ENCODE measurements at places on chromosomes 16 and 17.

DNA sequence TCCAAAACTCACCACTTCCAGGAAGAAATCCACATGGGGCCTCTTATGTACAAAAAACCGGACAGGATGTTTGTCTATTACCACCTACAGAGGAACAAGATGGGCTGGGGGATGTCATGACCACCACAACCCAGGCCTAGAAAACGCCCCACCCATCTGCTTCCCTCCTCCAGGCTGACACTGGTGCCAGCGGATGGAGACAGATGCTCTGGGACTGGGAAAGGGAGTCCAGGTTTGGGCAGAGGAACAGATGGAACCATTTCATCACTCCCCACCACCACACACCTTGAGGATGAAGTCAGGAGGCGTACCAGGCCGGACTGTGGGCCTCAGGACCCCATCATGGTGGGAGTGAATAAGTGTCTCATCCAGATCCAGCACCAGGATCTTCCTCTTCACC lies 4.5 kb upstream of the GABARAP start:
- no peak for DNase-seq

GRCh38 chr16:8905795-8906591 lies 23.8 kb downstream of the LITAFD start:
- DNase-seq, result no peak

DNA sequence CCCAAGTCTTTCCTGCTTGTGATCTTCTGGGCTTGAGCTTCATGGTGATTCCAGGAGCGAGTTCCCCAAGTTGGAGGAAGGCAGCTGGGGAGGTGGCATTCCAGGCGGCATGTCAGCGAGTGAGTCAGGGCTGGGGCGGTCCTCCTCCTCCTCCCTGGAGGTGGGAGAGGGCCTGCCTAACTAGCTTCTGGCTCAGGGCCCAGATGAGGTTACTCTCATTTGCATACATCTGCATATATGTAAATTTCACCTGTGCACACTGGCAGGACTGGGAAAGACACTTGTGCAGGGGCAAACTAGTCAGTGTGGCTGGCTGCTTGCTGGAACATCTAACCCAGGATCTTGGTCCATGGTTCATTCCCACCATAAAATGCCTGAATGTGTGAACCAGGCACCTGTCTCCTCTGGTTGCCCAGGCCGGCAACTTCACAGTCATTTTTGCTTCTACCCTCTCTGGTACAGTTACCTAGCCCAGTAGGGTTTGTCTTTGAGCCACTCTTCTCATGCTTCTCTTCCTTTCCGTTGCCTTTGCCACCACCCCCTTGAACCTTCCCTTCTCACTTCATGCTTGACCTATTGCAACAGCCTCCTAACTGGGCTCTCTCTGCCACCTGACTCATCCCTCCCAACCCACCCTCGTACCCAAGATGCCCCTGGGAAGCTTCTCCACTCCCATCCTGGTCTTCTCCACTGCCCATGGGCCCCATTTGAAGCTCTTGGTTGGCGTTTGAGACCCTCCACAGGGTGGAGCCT lies 9.6 kb upstream of the DLX4 start:
- no peak for DNase-seq

DNA sequence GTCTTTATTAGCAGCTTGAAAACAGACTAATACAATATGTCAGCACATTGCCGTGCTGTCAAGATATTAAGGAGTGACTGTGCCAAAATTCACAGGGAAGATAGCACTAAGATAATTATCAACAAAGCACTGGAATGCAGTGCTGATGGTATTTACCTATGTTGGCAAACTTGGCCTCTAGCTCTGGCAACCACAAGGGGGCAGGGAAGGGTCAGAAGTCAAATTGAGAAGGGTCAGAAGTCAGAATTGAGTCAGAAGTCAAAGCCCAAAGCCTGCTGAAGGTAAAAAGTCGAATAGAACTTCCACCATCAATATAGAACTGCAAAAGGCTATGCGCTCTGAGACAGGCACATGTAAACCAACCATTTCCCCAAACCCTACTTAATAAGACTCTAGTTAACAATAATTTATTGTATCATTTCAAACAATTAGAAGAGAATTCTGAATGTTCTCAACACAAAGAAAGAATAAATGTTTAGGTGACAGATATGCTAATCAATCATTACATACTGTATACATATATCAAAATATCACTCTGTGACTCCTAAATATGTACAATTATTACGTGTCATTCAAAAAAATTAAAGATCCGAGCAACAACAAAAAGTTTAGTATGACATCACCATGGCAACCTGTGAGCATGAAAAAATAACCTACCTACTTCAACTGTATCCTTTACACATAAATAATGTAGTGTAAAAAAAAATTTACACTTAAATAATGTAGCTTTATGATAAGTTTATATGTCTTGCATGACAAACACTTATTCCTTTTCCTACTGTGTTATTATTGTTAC lies 916.1 kb downstream of the KCNJ2 start:
- no peak for DNase-seq

GRCh38 chr17:66347661-66348514 lies 45.5 kb downstream of the PRKCA start:
- DNase-seq, result no peak

GRCh38 chr16:490768-491167 lies 36.7 kb upstream of the CAPN15 start:
- no peak for DNase-seq

DNA sequence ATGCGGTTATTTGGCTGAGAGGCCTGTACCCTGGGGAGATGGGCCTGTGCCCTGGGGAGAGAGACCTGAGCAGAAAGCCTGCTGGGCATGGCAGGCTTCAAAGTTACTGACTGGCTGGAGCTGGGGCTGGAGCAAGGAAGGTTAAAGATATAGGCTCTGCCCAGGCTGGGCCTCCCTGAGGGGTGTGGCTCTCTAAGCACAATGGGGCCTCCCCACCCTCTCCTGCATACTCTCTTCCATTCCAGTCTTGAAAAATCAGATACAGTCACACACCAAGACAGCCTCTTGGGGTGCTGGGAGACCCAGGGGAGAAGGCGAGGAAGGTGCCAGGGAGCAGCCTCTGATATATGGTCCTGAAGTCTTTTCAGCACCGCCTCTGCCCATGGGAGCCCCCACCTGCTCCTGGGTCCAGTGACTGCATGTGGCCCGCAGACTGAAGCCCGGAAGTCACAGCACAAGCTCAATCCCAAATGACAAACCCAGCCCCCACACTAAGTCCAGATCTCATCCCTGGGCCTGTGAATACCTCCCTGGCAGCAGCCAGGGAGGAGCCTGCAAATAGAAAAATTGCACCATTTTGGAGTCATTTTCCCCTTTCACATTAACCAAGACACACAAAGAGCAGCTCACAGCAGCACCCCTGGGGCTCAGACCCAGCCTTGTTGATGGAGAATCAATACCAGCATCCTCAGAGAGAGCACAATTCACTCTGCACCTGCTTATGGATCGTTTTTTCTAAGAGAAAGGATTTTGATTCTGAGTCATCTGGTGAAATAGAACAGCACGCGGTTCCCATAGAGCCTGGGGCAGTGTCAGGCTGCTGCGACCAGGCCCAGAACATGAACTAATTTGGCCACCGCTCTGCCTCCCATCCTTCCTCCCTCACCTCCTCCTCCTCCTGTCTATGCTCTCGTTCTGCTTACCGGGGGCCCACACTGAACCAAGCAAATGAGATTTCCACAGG lies 25.6 kb upstream of the CACNG1 start:
- no peak for DNase-seq

GRCh38 chr16:13507530-13507929 lies 412.4 kb upstream of the ERCC4 start:
- no peak for DNase-seq

DNA sequence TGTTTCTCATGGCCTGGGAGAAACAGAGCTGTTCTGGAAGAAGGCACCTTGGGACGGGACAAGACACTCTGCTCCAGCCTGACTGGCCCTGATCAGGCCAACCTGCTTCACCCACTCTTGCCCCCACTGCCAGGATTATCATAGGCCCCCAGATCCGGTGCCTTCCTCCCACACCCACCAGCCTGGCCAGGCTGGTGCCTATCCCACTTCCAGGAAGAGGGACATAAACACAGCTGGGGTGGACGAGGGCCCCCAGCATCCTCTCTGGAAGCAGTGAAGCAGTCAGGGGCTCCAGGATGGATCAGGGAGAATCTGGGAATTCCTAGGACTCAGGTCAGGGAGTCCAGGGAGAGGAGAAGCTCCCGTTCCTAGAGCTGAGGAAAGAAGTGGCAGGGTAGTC lies 16.9 kb upstream of the ITGA3 start:
- no peak for DNase-seq

DNA sequence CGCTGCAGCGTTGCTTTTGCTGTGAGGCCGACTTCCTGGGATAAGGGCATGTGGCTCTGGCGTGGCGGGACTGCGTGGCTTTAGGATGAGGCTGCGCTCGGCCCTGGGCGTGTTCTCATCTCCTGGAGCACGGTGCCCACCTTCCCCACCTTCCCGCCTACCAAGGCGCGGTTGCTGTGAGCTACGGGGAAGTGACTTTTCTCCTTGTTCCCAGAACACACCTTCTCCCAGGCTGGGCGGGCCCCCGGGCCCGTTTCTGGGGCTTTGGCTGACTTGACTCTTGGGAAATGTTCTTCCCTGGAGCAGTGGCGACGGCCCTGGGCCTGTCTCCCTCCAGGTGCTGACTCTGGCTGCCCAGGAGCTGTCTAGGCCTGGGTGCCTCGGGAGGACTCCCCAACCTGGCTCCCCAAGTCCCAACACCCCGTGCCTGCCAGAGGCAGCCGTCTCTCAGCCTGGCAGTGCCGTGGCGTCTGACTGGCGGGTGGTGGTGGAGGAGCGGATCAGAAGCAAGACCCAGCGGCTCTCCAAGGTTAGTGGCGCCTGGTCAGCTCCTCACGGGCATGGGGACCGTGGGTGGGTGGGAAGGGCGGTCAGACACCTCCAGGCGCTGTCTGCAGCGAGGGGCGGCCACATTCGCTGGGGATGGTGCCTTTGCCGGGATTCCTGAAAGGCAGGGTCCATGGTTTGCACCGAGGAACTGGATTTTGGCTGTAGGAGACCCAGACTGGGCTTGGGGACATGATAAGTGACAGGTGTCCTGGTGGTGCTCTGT lies 12.1 kb downstream of the TELO2 start:
- DNase-seq, result no peak

DNA sequence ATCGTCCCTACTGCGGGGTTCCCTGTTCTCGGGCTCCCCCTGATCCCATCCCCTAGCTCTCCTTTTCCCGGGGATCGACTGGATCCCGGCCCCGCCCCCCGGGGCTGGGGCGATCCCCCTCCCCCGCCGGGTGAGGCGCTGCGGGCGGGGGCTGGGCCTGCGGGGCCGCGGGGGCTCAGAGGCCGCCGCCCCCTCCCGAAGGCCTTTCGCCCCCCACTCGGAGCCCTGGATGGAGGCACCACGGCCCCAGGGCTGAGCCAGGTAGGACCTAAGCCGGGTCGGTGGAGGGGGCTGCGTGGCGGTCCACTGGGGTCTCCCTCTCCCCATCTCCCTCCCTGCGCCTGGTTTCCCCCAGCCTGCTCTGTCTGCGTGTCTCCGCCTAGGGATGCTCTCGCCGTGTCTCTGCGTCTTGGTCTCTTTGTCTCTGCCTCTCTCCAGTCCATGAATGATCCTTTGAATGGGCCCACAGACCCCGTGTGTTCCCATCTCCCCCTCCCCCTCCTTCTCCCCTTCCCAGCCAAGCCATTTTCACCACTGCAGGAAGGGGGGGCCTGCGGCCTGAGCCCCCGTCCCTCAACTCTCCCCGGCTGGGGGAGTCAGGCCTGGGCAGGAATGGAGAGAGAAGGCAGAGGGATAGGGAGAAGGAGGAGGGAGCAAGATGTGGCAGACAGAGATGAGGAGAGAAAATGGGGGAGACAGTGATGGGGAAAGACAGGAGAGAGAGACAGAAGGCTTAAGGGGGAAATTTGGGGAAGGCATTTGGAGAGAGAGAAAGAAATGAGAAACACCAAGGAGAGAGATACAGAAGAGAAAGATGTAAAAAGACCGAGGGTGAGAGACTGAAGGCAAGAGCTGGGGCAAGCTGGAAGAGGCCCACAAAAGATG lies 1.7 kb upstream of the TMEM256 start:
- no peak for DNase-seq

DNA sequence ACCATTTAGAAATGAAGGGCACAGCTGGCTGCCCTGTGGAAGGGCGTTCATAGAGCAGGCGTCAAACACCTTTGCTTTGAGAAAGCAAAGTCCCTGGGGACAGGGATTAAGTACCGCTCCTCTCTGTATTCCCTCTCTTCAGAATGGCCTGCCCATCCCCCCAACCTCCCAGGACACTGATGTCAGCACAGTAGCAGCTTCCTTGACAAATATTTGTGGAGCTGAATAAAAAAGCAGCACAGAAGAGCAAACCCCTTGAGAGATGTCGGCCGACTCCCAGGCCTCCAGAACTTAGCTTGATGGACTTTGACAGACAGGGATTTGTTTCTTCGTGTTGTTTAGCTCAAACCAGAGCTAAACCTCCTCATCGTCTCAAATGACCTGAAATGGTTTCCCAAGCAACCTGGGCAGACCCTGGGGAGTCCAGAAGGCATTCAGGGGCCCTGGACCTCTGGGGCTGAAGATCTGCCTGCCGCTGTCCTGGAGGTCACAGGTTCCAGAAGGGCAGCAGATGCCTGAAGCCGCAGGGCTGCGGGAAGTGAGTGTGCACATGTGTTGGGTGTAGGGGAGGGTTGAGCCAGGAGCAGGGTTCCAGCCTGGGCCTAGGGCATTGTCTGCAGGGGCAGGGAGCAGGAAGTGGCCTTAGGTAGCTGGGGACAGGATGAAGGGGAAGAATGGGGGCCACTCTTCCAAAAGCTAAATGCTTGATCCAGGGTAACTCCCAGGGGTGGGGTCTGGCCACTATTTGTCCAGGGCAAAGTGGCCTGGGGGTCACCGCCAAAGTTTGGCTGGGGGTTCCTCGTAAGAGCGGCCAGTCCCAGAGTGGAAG lies 42.3 kb upstream of the NKD1 start:
- DNase-seq, result no peak
